ENCODE measurements at places on chromosomes 11 and 22.

DNA sequence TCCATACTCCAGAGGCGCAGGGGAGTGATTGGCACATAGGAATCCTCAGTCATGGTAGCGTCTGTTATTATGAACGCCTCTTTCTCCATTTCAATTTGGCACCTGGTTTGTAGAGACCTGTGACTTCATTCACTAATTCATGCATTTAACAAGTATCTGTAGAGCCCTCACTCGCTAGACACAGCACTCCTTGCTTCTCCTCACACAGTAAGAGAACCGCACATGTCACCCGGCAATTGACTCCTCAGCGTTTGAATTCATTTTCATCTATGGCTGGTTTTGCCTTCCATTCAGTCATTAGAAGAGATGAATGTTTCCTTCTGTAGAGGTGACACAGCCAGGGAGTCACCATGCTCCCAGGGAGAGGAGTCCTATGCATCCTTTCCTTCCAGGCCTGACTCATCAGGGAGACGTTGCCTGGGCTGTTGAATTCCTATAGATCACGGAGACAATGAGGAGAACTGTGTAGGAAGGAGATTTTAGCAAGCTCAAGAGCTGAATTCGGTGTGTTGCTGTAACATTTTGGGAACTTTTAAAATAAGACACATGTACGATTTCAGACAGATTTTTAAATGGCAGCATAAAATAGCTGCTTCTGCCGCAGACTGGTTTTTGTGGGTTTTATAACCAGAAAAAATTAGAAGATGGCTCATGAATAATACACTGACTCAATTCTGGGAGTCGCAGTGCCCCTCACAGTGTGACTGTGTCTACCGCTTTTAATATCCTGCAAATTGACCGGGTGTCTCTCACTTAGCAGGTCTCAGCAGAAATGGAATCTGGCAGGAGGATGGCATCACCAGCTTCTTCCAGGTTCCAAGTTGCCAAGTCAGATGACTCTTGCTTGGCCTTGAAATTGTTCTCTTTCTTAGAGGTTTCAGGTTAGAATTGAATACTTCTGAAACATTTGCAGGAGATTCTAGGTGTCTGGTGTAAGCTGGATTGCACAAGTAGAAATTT lies 44.4 kb upstream of the CLMP start:
- no peak for DNase-seq

- DNase-seq = no peak
These were observed 89.1 kb upstream of the ARHGAP20 start for GRCh38 chr11:110801328-110801727.

DNA sequence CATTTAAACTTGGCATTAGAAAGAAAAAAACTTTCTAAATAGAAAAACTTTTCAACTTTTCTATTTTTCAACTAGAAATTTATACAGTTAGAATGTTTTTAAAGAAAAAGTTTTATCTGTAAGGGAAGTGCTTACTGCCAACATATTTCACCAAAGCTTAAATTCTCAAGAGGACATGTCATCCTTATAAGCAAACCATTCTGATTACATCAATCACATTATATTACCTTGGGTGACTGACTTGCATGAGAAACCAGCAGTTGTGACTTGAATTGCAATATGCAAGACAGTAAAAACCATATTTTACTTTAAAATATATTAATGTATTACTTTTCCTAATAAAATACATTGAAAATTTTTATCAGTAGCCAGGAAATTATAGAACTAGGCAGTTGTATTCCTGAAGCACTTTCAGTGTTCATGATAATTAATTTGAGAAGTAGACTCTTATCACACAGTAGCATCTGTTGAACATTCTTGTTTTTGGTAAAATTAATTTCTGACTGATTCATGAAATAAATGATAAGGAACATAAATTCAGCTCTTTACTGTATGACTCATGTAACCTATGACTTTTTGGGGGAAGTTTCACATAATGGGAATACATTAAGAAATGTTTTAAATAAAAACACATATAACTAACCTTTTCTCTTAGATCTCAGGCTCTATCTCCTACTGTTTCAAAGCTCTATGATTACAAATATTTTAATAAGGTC lies 345.0 kb upstream of the CCDC179 start:
- DNase-seq = no peak

DNA sequence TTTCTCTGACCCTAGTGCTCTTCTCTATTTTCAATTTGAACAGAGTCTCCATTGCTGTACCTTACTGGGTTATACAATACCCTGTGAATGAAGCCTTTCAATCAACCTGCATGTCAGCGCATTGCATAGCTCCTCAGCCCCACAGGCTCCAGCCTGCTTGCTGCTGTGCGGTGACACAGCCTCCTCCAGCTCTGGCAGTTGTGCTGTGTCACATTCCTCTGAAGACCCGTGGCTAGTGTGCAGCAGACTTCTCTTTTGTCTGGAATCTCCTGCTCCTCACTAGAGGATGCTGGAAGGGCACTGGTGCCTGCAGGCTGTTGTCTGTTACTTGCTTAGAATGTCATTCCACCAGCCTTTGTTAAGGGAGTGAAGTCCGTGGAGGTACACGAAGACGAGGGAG lies 390.1 kb upstream of the B3GAT1 start:
- no peak for DNase-seq

GRCh38 chr11:24247846-24248245 lies 249.0 kb upstream of the LUZP2 start:
- no peak for DNase-seq

GRCh38 chr11:17864478-17864941 lies 129.9 kb downstream of the KCNC1 start:
- DNase-seq = no peak

- no peak for DNase-seq
These were observed 44.7 kb upstream of the SHISAL1 start for GRCh38 chr22:44357296-44357965.

DNA sequence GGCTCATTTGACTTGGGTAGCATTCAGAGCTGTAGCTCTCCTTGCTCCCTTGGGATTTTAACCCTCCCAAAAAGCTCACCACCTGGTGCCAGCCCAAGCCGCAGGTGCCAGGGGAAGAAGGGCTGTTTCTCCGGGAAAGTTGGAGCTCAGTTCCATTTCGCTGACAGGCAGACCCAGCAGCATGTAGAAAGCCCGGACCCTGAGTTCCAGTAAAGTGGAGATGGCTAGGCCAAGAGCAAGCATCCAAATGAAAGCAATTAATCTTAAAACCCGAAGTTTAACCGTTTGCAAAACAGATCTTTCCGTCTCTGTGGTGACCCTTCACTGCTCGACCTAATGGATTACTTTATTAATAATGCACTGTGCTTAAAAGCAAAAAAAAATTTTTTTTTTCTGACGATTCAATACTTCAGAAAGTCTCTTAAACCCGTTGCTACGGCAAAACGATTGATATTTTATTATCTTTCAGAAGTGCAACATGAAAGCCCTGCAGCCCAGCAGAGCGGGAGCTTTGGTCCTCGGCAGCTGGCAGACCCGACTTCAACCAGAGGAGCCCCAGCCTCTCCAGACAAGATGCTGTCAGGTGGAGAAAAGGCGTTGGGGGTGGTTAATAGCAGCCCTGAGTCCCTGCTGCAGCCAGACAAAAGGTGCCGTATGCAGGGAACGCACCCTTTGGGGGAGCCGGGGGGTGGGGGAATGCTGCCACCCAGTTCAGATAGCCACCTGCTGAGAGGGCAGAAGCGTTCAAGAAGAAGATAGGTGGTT lies 3.3 kb downstream of the LMO1 start:
- DNase-seq = peak; percentile 23

GRCh38 chr11:69518081-69518950 lies 36.9 kb downstream of the LINC01488 start:
- no peak for DNase-seq

GRCh38 chr11:128480066-128480465 lies 107.3 kb downstream of the ETS1 start:
- DNase-seq = no peak

DNA sequence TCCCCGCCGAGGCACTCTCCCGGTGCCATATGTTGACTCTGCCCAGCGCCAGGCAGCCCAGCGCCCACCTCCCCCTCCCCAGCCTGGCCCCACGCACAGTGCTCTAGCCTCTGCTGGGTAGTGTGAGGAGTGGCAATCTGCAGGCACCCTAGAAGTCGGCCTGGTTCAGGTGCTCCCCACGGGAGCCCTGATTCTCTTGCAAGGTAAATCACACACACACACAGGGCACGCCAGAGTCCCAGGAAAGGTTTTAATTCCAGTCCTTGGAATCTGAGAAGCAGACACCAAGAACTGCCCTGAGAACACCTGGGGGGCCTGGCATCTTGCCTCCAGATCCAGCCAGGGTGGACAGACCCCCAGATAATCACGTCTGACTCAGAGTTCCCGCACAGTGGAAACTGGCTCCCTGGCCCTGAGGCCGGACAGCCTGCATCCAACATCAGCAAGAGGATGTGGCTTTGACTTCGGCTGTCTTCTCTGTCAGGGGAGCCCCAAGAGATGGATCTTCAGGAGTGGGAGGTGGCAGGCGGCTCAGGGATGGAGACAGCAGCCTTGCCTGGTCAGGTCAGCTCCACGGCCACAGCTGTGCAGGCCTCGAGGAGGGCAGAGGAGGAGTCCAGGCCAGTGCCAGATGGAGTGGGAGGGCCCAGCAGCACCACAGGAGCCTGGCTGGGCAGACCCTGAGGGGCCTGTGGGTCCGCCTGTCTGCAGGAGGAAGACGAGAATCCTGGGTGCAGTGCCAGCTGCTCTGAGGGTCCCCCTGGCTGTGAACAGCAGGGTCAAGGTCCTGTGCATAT lies 1.1 kb upstream of the RIN1 start:
- DNase-seq = no peak

GRCh38 chr11:91837411-91838330 lies 386.9 kb upstream of the FAT3 start:
- no peak for DNase-seq

- no peak for DNase-seq
These were observed 988 bp downstream of the TNRC6B start for GRCh38 chr22:40178417-40179409.

GRCh38 chr11:8317159-8317558 lies 53.5 kb upstream of the LMO1 start:
- DNase-seq = no peak

GRCh38 chr22:44521326-44522074 lies 23.5 kb upstream of the RTL6 start:
- DNase-seq = peak; percentile 22

DNA sequence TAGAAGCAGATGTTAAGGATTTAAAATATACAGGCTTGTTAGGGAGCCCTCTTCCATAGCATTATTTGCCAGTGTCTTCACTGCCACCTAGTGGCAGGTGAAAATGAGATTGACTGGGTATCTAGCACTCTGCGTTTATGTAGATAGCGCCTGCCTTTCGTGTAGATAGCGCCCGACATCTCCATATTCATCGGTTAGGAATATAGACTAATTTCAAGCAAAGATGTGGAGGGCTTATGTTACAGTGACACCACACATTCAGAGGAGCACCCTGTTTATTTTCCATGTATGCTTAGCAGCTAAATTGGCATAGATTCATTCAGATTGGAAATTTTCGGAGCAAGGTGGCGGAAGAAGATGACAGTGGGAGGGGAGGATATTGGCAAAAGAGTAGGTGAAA lies 72.0 kb downstream of the SLC5A12 start:
- DNase-seq = peak; percentile 47

DNA sequence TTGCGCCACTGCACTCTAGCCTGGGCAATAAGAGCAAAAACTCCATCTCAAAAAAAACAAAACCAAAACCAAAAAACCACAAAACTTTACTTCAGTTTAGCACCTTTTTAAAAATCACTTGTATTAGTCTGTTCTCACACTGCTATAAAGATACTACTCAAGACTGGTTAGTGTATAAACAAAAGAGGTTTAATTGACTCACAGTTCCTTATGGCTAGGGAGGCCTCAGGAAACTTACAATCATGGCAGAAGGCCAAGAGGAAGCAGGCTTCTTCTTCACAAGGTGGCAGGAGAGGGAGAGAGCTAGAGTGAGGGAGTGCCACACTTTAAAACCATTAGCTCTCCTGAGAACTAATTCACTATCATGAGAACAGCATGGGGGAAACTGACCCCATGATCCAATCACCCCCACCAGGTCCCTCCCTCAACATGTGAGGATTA lies 261.3 kb downstream of the TMEM135 start:
- no peak for DNase-seq

DNA sequence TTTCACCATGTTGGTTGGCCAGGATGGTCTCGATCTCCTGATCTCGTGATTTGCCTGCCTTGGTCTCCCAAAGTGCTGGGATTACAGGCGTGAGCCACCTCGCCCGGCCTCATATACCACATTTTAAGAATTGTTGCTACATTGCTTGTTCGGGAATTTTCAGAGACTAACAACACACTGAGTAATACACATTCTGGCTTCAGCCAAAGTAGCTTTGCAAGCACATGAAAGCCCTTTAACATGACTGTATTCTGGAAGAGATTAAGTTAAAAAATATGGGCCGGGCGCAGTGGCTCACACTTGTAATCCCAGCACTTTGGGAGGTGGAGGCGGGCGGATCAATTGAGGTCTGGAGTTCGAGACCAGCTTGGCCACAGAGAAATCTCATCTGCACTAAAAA lies 15.0 kb downstream of the CRTAM start:
- DNase-seq = no peak

GRCh38 chr11:120522736-120523135 lies 11.2 kb downstream of the GRIK4 start:
- DNase-seq = no peak

GRCh38 chr11:113373981-113374560 lies 13.5 kb upstream of the ANKK1 start:
- DNase-seq = no peak

DNA sequence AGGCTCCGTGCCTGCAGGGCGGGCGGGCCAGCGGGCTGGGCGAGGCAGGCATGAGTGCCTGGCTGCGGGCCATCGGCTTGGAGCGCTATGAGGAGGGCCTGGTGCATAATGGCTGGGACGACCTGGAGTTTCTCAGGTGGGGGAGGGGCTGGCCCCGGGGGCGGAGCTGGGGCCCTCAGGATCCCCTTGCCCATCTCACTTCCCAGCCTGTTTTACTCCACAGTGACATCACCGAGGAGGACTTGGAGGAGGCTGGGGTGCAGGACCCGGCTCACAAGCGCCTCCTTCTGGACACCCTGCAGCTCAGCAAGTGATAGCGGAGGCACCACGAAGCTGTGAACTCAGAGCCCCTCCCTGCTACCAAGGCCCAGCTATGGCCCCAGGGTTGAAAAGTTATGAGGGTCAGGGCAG lies 5.9 kb downstream of the PHOX2A start:
- DNase-seq = peak; percentile 81

DNA sequence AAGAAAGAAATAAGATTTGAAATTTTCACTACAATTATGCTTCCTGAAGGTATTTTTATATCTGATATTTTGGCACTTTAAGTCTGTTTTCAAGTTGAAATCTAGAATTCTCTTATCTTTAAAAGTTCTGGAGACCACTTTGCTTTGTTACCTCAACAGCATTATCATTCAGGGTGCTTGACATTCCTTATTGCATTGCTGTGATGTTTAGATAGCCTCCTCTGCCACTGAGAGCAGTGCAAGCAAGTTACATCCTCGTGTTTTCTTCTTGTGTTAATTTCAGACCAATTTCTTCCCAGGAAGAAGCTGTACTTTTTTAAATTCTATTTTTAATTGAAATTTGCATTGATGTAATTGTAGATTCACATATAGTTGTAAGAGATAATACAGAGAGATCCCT lies 333.9 kb upstream of the KIRREL3 start:
- no peak for DNase-seq

GRCh38 chr11:62402226-62402959 lies 16.4 kb upstream of the SCGB1A1 start:
- DNase-seq = peak; percentile 80

GRCh38 chr22:22424210-22424800 lies 84.2 kb downstream of the ZNF280B start:
- DNase-seq = no peak
